ENCODE measurements at places on chromosomes 2 and 18.

GRCh38 chr18:36167692-36168218 is 19.5 kb upstream of the MOCOS start:
- DNase-seq, result no peak

DNA sequence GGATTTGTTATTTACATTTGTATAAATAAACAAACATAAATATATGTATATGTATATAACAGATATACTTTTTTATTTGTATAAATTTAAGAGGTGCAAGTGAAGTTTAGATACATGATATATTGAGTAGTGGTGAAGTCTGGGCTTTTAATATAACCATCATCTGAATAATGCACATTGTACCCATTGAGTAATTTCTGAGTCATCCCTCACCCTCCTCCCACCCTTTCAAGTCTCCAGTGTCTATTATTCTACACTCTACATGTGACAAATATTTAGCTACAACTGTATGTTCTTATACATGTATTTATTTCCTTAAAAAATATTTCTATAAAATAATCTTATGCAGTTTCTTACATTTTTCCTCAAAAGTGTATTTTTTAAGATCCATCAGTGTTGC is 358.7 kb upstream of the TFPI start:
- no peak for DNase-seq

GRCh38 chr2:19866771-19867170 is 35.0 kb downstream of the TTC32 start:
- no peak for DNase-seq

DNA sequence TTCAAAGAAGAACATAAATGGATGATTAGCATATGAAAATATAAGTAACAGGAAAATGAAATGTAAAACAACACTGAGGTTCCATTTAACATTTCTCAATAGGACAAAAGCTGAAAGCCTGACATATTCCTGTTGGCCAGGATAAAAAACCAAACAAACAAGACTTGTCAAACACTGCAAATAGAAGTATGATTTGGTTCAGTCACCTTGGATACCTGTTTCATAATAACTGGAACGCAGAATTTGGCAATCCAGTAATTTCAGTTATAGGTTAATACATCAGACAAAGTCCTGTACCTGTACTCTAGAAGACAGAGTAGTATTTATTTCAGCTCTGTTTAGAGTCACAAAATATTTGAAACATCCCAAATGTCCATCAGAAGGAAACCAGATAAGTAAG is 16.5 kb upstream of the EVA1A start:
- no peak for DNase-seq

- DNase-seq, result no peak
Observed at GRCh38 chr18:48776641-48777025, 174.1 kb downstream of the SMAD7 start.

- DNase-seq, result no peak
Observed at GRCh38 chr18:34399892-34400291, 175.2 kb upstream of the NOL4 start.

DNA sequence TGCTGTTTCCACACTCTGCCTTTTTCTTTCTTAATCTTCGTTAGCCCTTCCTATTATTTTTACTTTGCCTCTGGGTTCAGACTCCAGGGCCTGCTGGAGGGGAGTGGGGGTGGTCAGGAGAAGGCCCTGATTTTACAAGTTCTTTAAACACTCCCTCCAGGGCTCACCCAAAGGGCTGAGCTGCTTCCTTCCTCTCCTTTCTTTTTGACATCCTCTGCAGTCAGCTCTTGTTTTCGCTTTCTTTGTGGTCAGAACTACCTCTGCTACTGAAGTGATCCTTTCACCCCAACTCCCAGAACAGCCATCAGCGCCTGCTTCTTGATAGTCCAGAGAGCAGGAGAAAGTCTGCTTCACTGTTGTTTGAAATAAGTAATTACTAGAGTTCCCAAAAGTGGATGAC is 925.7 kb downstream of the EPHA4 start:
- DNase-seq, result no peak

DNA sequence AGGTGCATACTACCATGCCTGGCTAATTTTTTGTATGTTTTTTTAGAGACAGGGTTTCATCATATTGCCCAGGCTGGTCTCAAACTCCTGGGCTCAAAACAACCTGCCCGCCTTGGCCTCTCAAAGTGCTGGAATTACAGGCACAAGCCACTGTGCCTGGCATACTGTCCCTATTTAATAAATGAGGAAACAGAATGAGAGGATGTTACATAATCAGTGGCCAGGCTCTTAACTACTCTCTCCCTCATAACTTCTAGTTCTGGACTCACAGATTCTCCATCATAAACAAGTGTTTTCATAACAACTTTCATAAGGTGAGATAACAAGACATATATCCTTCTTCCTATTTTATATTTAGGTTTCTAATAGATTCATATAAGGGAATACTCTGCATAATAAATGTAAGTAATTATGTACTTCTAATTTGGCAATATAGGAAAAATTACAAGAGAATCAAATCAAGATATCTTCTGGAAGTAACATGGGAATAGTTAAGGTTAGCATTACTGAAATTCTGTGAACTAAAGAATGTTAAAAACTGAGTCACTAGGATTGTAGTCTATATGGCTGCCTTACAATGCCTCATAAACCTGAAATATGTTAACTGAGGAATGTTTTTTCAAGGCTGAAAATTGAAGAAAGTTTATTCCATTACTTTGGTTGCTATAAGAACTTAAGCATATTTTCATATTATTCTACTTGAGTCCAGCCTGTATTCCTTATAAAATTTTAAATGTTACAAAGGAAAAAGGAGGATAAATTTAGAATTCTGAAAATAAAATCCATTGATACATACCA is 71.3 kb downstream of the SLC25A12 start:
- DNase-seq, result no peak

DNA sequence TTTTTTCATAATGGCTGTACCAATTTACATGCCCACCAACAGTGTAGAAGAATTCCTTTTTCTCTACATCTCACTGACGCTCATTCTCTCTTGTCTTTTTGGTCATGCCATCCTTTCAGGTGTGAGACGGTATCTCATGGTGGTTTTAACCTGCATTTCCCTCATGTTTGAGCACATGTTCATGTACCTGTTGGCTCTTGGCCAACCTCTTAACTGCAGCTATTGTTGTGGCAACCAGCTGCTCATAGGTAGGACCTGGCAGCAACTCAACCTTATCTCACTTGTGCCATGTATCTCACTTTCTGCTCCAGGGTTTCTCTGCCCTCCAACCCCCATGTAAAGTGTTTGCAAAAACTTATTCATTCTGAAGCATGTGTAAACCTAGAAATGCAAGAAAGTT is 167.5 kb downstream of the UPP2 start:
- DNase-seq, result no peak

GRCh38 chr2:65479524-65479923 is 47.1 kb upstream of the SPRED2 start:
- peak; percentile 51 for DNase-seq

GRCh38 chr2:12032975-12033374 is 286.5 kb downstream of the LPIN1 start:
- DNase-seq, result no peak

DNA sequence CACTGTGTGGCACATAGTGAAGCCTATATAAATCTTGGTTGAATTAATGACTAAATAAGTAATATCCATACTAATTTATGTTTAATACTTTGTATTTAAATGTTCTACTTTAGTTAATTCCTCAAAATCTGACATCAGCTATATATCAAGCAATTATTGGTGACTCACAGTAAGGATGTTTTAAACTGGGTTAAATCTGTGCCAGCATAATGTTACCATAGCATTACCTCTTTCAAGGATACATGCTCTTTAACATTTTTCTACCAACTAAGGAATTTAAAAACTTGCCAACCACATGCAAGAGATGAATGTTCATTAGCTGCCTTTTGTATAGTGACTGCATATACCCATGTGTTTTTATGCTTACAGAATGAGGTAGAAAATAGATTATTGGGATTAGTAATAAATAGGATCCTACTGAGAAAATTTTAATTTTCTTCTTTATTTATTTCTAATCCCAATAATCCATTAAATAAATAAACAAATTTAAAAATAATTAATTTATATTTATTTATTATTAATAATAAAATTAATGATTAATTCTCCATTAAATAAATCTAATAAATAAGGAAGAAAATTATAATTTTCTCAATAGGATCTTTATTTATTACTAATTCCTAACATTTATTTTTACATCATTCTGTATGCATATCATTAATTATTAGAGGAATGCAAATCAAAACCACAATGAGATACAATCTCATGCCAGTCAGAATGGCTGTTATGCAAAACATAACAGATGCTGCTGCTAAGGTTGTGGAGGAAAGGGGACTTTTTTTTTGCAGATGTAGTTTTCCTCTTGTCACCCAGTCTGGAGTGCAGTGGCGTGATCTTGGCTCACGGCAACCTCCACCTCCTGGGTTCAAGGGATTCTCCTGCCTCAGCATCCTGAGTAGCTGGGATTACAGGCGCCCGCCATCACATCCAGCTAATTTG is 410.7 kb upstream of the DSEL start:
- DNase-seq, result no peak

GRCh38 chr18:3721771-3722648 is 272.0 kb downstream of the TGIF1 start:
- no peak for DNase-seq

DNA sequence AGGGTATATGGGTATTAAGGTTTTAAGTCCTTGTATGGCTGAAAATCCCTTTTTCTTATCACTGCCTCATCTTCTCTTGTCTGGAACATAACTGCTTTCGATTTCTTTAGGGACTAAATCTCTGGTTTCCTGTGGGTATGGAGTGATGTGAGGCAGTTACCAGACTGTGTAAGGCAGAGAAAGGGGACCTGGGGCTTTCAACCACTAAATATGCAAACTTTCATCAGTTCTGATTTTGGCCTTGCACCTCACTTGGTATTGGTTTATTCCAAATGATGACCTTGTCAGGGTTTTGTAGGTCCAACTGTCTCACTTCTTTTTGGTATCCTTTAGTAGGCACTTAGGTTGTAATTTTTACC is 9.3 kb downstream of the MAP4K4 start:
- DNase-seq, result no peak

- DNase-seq, result no peak
Observed at GRCh38 chr2:8438476-8438875, 243.4 kb upstream of the ID2 start.

DNA sequence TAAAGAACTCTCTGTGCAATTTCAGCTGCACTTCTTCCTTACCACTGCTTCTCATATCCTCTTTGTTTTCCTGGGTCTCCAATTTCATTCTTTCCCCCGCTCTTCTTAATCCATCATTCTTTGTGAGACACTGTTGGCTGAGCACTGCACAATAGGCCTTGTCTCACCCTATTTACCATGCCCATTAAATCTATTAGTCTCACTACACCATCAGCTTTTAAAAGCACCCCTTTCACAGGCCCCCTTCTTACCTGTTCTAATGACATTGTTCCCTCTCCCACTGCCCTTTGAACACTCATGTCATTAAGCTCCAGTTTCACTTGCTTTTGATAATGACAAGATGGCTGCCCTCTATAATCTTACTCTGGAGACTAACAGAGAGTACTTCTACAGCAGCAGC is 404.1 kb upstream of the ACVR2A start:
- no peak for DNase-seq

GRCh38 chr2:39488450-39488849 is 51.4 kb upstream of the MAP4K3 start:
- DNase-seq, result no peak

GRCh38 chr18:53909668-53910067 is 314.8 kb downstream of the MBD2 start:
- no peak for DNase-seq

GRCh38 chr2:85394261-85394681 is 15.9 kb downstream of the CAPG start:
- DNase-seq, result no peak

GRCh38 chr18:69490072-69490471 is 89.4 kb downstream of the DOK6 start:
- no peak for DNase-seq

- DNase-seq, result no peak
Observed at GRCh38 chr18:8844721-8845148, 139.4 kb downstream of the MTCL1 start.

- no peak for DNase-seq
Observed at GRCh38 chr18:255171-255570, 12.7 kb downstream of the THOC1 start.

- DNase-seq, result peak; percentile 67
Observed at GRCh38 chr2:205706769-205707381, 24.6 kb downstream of the NRP2 start.

- no peak for DNase-seq
Observed at GRCh38 chr2:112335600-112335999, 60.2 kb downstream of the ZC3H6 start.

GRCh38 chr2:3959372-3959771 is 256.0 kb downstream of the DCDC2C start:
- DNase-seq, result no peak

GRCh38 chr2:48269117-48269822 is 260.7 kb upstream of the STON1 start:
- DNase-seq, result no peak

GRCh38 chr2:152376385-152376784 is 41.4 kb downstream of the FMNL2 start:
- DNase-seq, result no peak

DNA sequence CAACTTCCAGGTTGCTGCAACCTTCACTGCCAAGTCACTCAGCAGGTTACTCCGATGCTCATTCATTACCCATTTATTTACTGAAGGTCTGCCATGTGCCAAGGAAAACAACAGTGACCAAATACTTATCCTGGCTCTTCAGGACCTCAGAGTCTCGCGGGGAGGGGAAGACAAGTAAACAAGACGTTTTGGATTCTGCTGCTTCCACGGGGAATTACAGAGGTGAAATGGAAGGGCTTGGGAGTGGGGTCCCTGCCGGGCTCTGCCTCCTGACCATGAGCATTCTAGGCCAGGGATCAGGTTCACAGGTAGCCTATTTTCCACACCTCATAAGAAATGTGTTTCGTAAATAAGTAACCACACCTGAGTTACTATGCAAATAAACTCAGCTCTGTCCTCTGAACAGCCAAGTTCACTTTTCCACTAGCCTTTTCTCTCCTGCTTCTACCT is 68.1 kb downstream of the CLHC1 start:
- DNase-seq, result no peak

- no peak for DNase-seq
Observed at GRCh38 chr2:171362396-171362795, 71.4 kb downstream of the METTL8 start.

DNA sequence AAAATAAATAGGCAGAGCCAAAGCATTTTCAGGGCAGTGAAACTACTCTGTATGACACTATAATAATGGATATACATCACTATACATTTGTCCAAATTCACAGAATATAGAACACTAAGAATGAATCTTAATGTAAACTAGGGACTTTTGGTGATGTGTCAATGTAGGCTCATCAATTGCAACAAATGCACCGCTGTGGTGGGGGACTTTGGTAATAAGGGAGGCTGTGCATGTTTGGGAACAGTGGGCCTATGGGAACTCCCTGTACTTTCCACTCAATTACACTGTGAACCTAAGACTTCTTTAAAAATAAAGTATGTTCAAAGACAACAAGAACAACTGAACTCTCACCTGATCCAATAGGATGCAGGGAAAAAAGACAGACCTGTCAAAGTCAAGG is 220.7 kb downstream of the CMPK2 start:
- no peak for DNase-seq

- DNase-seq, result no peak
Observed at GRCh38 chr2:68152681-68153347, 4.9 kb upstream of the PNO1 start.

All from left ventricle myocardium inferior (tissue), 1 donor.